ENCODE measurements at places on chromosomes 1 and 21.

- DNase-seq, result no peak
Observed at GRCh38 chr21:45127937-45128336, 53.6 kb downstream of the ADARB1 start.

DNA sequence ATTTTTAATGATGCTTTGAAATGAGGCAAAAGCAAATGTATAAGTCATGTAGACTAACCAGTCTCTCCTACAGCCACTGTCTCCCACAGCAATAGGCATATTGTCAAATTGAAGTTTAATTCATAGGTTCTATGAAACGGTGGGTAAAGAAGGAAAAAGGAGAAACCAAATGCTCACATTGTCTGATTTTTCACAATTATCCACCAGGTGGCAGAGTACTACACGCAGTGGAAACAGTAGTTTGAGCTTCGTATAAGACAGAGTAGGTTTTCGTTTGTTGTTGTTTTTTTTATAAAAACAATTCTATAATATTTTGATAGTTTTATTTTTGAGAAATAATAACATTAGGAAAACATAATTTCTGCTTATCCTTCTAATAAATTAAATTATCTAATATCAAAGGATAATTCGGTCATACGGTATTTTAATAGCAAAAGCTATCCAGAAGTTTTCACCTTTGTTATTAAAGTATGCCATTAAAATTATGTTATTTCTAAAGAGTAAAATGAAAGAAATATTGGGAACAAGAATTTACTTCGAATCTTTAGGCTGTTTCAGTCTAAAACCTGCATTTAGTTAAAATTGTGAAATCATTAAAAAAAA is 39.1 kb downstream of the TYW3 start:
- no peak for DNase-seq

DNA sequence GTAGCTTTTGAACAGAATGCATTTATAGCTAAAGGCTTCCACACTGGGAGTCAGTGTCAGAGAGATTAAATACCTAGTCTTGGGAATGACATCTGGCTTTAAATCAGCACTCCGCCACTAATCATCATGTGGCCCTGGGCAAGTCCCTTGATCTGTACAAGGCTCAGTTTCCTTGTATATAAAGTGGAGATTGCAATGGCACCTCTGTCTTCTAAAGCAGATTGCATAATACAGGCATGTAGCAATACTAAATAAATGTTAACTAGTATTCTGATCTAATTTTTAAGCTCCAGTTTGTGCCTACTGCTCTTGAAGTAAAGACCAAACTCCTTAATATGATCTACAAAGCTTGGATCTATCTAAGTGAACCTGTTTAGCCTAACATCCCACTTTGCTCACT is 249.4 kb downstream of the PLPP3 start:
- no peak for DNase-seq

DNA sequence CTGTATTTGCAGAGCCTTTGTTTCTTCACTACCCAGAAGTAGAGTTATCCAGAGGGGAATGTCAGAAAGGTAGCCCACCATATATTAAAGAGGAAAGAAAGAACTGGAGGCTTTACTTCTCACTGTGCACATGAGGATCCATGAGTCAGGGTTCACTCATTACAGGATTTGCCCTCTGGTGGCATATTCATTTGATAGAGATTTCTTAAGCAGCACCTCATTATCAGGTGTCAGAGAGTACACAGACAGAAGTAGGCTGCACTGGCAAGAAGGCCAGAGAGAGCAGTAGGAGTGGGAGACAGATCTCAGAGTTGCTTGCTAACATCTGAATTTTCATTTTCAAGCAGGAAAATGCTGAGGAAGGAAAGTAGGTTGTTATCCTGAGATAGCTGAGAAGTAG is 123.8 kb downstream of the PIK3R3 start:
- no peak for DNase-seq

- no peak for DNase-seq
Observed at GRCh38 chr1:157249739-157250138, 111.5 kb upstream of the ETV3 start.

- DNase-seq, result peak; percentile 43
Observed at GRCh38 chr1:17207966-17208418, 3.1 kb downstream of the PADI1 start.

DNA sequence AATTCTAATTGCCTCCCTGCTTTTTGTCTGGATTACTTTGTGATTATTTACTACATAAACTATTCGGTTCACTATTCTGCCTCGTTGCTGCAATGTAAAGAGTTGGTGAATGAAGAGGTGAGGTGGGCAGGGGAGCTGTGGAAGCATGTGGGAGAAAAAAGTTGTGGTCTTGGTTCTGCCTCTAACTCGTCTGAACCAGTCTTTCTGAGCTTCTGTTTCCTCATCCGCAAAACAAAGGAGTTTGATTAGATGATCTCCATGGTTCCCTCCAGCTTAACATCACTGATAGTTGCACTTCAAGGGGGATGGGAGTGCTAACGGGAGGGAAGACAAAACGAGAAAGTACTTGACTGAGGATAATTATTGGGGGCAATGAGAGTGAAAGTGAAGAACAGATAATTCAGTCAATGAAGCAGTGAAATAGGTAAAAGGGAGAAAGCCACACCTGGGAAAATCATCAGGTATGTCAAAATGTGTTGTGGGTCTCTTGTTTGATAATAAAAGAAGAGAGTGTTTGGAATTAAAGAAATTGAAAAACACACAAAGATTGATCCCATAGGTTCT is 26.2 kb upstream of the UHMK1 start:
- DNase-seq, result no peak

GRCh38 chr1:24908591-24909259 is 21.4 kb downstream of the RUNX3 start:
- DNase-seq, result no peak

DNA sequence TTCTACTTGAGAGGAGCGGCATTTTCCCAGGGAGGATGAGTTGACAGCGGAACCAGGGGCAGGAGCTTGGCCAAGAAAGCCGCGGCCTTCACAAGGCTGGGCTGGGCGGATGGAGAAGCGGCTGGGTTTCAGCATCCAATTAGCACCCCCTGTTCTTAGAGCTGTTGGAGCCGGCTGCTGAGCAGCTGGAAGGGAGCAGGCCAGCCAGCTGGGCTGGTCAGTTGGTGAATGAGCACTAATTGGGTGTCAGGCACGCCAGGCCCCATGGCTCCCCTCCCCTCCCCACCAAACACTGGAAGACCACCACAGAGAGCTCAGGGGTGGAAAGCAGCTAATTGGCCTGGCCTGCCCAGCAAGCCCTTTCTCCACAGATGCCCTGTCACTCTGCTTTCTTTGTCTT is 245.6 kb downstream of the RRAGC start:
- DNase-seq, result no peak

DNA sequence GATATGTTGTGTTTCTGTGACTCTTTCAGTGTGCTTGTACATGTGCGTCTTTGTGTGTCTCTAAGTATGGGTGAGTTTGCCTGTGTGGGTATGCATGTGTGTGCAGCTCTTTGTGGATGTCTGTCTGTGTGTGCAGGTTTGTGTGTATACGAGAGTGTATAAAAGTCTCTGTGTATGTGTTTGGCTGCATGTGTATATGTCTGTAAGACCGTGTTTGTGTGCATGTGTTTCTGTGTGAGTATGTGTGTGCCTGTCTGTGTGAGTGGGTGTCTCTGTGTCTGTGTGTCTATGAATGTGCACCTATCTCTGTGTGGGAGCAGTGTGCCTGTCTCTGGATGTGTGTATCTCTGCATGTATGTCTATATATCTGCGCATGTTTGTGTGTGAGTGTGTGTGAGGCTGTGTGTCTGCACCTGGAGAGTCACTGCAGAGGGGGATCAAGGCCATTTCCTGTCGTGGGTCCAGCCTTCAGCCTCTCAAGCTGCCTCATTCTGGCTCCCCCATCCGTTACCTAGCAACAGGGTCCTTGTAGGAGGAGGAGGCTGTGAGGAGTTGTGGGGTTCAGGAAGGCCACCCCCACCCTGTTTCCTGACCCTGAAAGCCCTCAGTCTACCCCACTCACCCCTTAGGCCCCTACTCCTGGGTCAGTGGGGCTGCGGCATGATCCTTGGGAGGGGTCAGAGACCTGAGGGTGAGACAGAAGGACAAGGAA is 10.4 kb downstream of the FGR start:
- DNase-seq, result no peak

GRCh38 chr1:204318324-204318723 is 41.4 kb downstream of the PLEKHA6 start:
- no peak for DNase-seq

- DNase-seq, result no peak
Observed at GRCh38 chr1:54859700-54860391, 27.1 kb downstream of the DHCR24 start.

DNA sequence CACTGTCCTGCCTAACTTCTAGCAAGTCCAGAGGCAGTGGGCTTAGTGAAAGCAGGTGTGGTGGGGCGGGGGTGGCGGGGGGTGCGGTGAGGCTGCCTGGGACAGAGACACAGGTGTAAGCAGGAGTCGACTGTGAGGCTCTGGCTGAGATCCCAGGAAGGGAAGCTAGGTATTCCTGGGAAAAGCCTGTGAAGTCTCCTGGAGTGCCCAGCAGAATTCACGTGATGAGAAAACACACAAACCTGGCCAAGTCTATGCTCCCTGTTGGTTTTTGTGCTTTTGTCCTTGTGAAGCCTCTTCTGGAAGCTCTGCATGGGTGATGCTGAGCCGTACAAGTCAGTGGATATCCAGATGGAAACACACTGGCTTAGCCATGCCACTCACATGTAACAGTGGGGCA is 5.3 kb downstream of the GALNT2 start:
- DNase-seq, result no peak

DNA sequence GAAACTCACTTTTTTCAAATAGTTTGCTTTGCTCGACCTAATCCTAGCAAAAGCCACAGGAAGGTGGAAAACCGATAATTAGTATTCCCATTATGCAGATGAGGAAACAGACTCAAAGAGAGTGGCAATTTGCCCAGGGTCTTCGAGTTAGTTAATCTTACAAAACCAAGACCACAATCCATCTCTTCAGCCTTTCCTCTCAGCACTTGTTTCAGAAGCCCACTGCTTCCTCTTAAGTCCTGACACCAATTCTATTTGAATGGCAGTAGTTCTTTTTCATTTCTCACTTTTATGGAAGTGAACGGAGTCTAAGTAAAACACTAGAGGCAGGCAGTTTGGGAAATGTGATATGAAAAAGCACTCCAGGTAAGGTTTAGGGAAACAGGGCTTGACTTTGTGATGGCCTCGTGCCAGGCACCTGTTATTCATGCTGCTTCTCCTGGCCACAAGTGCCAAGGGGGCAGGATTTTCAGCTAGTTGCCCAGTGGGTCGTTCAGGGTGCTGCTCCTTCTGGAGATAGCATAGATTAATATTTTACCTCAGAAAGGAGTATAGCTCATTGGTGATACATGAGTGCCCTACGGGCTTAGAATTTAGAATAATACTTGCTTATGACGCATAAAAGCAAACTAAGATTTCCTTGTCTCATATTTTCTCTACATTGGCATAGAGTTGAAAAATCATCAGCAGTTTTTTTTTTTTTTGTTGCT is 76.6 kb upstream of the NRIP1 start:
- DNase-seq, result no peak

DNA sequence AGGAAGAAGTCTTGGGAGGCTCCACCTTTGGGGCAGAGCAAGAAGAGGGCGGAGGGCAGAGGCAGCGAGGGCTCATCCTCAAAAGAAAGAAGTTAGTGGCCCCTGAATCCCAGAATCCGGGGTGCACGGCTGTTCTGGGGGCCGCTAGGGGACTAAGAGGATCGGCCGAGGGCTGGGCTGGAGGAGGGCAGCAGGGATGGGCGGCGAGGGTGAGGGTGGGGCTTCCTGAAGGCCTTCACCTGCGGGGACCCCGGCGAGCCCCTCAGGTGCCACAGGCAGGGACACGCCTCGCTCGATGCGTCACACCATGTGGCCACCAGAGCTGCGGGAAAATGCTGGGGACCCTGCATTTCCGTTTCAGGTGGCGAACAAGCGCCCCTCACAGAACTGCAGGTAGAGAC is 23.9 kb downstream of the COL6A1 start:
- DNase-seq, result no peak

- DNase-seq, result no peak
Observed at GRCh38 chr1:239387304-239388158, 1.2 kb downstream of the CHRM3 start.

DNA sequence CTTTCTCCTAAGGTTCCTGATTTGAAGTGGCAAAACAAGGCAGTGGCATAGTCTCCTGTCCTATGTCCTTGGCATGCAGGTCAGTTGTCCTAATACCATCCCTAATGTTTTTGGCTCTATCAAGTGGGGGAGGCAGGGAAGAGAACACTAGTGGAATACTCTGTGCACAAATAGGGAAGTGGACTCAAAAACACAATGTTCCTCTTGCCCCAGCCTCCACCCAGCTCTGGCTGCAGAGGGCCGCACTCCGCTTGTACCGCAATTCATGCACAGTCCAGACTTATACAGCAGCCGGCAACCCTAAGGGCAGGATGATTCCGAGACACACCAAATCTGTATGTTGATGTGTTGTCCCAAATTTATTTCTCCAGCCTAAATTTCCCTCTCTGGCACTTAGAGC is 14.5 kb downstream of the PLEKHO1 start:
- no peak for DNase-seq

- no peak for DNase-seq
Observed at GRCh38 chr1:116777831-116778830, 23.9 kb downstream of the CD2 start.

GRCh38 chr1:53430261-53430660 is 28.9 kb upstream of the DMRTB1 start:
- DNase-seq, result no peak

DNA sequence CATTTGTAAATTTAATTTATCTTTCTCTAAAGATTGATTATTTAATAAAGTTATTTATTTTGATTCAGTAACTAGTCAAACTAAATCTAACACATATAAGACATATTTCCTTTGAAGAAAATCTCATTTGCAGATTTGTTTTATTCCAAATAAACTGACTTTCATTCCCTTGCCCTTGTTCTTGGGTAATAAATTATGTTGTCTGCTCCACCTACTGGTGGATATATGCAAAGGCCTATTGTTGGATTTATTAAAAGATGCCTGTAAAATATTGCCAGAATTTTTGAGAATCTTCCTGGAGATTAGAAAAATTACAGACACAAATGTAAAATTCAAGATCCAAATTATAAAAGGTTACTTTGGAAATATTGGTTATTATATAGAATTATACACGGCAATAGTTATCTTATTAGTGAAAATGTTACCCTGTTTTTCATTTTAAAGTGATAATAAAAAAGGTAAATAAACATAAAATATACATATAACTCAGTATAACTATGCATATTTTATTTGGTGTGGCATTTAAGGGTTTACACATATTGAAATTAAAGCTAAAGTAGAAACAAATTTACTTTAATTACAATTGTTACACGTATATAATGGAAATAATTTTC is 116.1 kb downstream of the SPATA17 start:
- DNase-seq, result no peak

- no peak for DNase-seq
Observed at GRCh38 chr1:64922336-64922735, 44.0 kb downstream of the JAK1 start.

GRCh38 chr21:27555996-27556395 is 589.1 kb upstream of the ADAMTS5 start:
- no peak for DNase-seq

DNA sequence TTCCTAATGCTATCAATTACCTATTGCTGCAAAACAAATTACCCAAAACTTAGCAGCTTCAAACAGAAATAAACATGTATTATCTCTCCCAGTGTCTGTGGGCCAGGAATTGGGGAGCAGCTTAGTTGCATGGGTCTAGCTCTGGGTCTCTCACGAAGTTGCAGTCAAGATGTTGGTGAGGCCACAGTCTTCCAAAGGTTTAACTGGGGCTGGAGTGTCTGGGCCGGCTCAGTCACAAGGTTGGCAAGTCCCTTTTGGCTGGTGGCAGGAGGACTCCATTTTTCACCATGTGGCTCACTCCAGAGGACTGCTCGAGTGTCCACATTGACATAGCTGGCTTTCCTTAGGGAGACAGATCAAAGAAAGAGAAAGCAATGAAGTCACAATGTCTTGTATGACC is 5.0 kb upstream of the LRP8 start:
- DNase-seq, result no peak

All from stimulated activated CD8-positive, alpha-beta memory T cell treated with anti-CD3 and anti-CD28 coated beads, Interleukin-7, amount 100 ng/mL, for 4 hours (primary cell).